NCI-H1092 (cell line): ENCODE measurements at places on chromosomes 5 and 9.

DNA sequence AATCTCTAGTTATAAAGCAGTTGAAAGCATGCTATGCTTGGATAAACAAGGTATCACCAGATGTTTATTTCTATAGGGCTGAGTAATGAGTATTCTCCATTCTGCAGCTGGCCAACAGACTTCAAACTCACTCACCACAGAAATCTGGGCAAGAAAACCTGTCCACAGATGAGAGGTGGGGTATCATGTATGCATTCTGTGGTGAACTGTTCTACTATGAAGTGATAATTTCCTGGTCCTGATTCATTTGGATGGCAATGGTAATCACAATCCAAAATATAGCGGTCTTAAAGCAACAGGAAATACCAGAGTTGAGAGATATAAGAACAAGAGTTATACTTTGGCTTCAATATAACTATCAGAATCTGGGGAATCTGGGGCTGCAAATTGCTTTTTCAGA lies 65.9 kb upstream of the EFNA5 start:
- DNase-seq = no peak

- DNase-seq = no peak
Observed at GRCh38 chr5:171593401-171593800, 174.0 kb downstream of the FGF18 start.

- no peak for DNase-seq
Observed at GRCh38 chr5:133269691-133270090, 217.9 kb downstream of the HSPA4 start.

DNA sequence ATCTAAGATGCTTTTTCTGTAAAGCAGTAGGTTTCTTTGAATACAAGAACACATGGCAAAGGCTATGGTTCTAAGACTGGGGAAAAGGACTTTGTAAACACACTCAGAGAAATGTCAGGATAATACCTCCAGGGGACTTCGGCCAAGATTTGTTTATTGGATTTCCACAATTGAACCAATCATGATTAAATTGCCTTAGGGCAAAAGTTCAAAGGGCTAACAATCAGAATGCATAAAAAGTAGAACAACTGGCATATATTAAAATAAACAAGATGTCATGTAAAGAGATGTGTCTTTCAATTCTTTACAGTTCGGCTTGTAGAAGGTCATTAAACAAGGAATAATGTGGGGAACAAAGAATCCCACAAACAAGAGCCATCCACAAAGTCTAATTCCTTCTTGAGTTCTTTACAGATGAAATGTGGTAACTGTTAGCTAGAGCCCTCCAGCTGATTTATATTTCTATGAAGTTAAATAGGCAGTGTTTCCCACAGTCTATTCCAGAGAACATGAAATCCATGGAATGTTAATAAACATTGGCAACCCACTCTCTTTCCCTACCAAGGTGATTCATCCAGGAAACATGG lies 565.5 kb downstream of the ZNF608 start:
- DNase-seq = no peak

DNA sequence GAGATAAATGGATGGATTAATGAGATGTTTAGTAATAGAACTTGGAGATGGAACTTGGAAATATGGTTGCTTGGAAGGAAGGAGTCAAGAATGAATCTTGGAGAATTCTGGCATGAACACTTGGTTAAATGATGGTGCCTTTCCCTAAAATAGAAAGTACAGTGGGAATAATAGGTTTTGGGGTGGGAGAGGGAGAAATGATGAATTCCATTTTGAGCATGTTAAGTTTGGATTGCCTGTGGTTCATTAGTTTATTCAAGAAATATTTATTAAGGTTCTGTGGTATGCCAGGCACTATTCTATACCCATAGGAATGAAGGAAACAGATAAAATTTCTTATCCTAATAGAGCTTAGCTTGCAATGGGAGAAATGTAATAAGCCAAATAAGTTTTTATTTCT lies 58.4 kb downstream of the PBX3 start:
- no peak for DNase-seq

DNA sequence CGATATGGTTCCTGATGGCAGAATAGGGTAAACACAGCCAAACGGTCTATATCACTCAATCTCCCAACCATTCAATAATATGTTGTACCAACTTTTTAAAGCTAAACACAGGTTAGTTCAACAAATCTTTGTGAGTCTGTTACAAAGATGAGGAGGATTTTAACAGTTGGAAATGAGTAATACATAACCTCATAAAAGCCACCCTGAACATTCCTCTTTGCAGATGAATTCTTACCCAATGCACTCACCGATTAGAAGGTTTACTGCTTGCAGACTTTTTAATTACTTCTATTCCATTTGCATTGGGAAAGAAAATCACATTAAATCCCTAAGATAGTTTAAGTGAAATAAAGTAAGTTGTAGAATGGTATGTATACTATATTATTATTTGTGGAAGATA lies 23.3 kb upstream of the TRMT10B start:
- DNase-seq = no peak

DNA sequence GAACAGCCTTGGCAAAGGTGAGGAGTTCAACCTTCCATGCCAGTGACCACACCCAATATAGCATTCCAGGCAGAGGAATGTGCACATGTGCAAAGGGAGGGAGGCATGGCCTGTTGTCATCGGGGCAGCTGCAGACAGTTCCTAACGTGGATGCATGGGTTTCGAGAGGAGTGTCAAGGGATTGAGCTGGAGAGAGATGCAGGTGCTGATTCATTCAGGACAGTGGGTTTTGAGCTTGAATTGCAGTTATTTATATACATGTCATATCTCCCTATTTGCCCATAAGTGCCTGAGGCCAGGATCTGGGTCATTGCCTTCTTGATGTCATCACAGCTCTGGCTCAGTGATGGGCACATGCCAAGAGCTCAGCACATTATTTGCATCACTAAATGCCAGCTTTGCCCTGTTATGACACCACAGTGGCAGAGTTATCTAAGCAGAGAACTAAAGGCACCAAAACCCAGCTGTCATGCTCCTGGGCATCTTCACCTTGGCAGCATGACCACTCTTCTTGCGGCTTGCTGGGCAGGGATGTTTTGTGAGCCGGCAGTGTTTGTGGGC lies 278.0 kb downstream of the NTRK2 start:
- no peak for DNase-seq

DNA sequence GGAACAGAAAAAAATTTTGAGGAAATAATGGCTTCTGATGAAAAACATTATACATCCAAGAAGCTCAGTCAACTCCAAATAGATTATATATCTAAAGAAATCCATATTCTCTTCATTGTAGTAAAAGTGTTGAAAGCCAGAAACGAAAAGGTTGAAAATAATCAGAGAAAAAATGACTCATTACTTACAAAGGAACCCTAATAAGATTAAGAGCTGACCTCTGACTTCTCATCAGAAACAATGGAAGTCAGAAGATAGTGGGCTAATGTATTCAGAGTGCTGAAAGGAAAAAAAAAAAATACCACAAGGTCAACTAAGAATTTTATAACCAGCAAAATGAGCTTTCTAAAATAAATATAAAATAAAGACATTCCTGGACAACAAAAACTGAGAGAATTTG lies 60.0 kb downstream of the HSD17B4 start:
- DNase-seq = no peak
